Astrocyte (in vitro differentiated cells and primary cell): ENCODE measurements at places on chromosomes 11 and 22. TPM values are rescaled to one million over a fixed set of nuclear protein-coding genes. Genes with fewer than 3 reads are reported as not detected.

Gene ACTN3
- total RNA-seq: not detected in 2 replicates

Gene ADORA2A
- total RNA-seq: 2.2 and 3.9 TPM in 2 replicates

Gene SUSD2
- total RNA-seq: 0.72 and 0.77 TPM in 2 replicates

Gene CATSPERZ
- not detected in 2 replicates for total RNA-seq

Gene KCNQ1OT1
- 2.5 TPM in 2 replicates for total RNA-seq

Gene ARHGEF17
- 59.7 and 66.4 TPM in 2 replicates for total RNA-seq

Gene FAM180B
- 0.16 TPM in 1 of 2 replicates, not detected in the other for total RNA-seq

Gene IGF2
- 188 and 209 TPM in 2 replicates for total RNA-seq

Gene C11orf42
- not detected in 2 replicates for total RNA-seq

Gene OR51B5
- not detected in 2 replicates for total RNA-seq
